ENCODE measurements at places on chromosomes 7 and 10.

DNA sequence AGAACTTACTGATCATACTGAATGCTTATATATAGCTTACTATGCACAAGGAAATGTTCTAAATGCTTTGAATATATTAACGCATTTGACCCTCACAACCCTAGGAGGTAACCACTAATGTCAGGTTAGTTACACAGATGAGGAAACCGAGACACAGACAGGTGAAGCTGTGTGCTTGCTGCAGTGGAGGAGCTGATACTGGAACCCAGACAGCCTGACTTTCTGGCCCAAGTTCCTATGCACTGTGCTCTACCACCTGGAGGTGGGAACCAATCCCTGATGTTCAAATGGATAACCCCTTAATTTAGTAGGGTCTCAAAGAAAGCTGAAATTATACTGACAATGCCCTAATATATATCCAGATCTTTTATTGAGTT is 119.6 kb downstream of the SORBS1 start:
- no peak for DNase-seq

GRCh38 chr10:91000985-91001384 is 80.1 kb upstream of the ANKRD1 start:
- DNase-seq, result no peak

- no peak for DNase-seq
Measured at GRCh38 chr7:90611115-90611514, 15.0 kb downstream of the CDK14 start.

GRCh38 chr7:657565-658119 is 68.9 kb upstream of the DNAAF5 start:
- no peak for DNase-seq

DNA sequence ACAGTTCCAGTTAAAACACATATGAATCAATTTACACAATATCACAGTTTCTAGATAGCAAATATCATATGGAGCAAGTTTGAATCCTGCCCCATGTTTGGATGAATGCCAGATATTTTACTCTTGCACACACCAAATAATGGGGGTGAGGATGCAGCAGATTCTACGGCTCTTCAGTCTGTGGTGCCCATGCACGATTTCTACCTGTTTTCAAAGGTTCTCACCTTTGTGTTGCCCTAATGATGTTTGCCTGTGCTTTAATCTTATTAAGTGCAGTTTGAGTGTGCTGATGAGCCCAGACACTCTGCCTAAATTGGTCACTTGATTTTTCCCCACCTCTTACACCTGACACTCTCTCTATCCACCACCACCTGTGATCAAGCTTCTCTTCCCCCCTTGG is 119.6 kb downstream of the NPY start:
- DNase-seq, result no peak

DNA sequence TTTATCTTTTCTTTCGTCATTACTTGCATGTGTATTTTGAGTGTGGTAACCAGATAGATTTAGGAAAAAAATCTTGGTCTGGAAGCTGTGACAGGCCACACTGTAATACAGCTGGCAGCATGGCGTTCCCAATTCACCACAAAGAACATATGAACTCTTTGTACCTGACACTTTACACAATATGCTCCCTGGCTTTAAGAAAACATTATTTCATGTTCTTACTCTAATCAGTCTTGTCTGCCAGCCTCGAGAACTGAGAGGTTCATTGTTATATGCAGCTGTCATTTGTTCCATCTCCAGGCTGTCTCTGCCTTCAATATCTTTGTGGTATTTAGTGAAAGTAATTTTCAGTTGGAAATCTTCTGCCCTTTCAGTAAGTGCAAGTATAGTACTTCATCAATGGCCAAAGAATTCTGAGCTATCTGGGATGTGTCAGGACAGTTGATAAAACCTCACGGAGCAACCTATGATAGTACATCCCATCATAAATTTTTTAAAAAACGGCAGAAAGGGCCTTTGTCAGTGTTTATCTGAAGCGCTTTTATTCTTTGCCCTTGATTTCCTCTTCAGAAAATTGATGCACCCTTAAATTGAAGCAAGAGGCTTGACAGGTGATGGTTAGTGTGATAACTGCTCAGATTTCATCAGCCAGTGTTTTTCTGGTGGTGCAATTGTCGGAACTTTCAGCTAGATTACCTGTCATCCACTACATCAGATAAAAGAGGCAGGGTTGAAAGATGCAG is 146.3 kb upstream of the SP8 start:
- no peak for DNase-seq

GRCh38 chr7:12800486-12800885 is 113.1 kb downstream of the ARL4A start:
- DNase-seq, result no peak

DNA sequence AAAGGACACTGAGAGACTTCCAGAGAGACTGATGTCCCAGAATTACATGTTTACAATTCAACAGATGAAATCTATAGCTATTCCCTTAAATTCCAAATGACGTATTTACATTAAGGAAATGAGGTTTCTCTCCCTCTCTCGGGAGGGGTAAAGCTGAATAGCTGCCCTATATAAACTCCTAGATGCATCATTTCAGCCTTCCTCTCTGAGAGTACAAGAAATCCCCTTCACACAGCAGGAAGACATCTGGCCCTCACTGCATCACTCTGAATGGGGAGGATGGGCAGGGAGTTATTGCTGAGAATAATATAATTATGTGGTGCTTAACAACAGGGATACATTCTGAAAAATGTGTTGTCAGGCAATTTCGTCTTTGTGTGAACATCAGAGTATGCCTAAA is 11.0 kb downstream of the POT1 start:
- no peak for DNase-seq

- DNase-seq, result no peak
Measured at GRCh38 chr7:17719998-17720397, 220.3 kb downstream of the SNX13 start.

- no peak for DNase-seq
Measured at GRCh38 chr7:123972045-123972444, 47.0 kb downstream of the SPAM1 start.

GRCh38 chr7:30865821-30866220 is 45.8 kb upstream of the AQP1 start:
- no peak for DNase-seq

GRCh38 chr7:106176414-106177299 is 64.5 kb upstream of the SYPL1 start:
- DNase-seq, result peak; percentile 87

- DNase-seq, result no peak
Measured at GRCh38 chr10:61744469-61744868, 81.7 kb downstream of the CABCOCO1 start.

DNA sequence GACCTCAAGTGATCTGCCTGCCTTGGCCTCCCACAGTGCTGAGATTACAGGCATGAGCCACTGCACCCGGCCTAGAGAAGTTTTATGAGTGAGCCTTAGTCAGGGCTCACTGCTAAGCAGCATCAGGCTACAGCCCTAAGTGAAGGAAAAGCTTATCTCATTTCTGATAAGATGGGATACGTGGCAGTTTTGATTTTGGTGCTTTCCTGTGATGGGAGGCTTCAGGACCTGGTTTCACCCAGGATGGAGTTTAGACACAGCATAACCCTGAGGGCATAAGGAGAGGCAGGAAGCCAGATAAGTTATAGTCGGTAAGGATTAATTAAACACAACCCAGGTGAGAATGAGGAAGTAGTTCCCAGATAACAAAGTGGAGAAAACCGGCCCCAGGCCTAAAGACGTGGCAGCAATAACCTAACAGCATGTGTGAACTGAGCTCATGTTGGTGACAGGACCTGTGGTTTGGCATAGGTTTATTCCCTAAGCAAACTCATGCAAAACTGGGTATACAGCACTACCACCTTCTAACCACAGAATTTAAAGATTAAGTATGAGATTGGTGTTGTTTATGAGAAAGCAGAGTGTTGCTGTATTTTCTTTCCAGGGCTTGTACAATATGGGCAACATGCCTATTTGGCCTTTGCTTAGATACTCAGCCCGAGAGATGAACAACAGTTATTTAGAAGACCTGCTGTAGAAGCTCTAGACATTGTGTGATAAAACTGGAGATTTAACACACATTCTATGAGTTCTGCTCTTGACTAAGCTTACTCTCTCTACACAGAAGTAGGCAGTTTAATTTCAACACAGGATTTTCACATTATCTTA is 119.4 kb downstream of the COL28A1 start:
- DNase-seq, result no peak

GRCh38 chr7:66571568-66571967 is 57.1 kb upstream of the KCTD7 start:
- DNase-seq, result no peak

DNA sequence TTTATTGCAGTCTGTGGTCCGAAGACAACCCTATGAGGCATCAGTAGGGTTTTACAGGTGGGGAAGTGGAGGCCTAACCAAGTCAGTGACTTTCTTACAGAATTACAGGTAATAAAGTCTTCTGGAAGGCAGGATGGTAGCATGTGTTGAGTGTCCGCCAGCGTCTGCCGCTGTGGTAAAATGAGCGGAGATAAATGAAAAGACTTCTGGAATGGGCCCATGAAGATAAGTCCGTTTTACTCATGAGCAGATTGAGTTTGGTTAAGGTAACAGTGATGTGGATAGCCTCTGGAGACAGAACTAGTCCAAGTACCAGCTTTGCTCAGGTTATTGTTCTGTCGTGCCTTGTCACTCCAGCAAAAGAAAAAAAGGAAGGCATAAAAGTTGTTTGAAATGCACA is 966 bp downstream of the FBH1 start:
- no peak for DNase-seq

- DNase-seq, result no peak
Measured at GRCh38 chr10:10685566-10685965, 332.1 kb upstream of the CELF2 start.

GRCh38 chr10:88088441-88089340 is 225.3 kb downstream of the PTEN start:
- DNase-seq, result no peak

DNA sequence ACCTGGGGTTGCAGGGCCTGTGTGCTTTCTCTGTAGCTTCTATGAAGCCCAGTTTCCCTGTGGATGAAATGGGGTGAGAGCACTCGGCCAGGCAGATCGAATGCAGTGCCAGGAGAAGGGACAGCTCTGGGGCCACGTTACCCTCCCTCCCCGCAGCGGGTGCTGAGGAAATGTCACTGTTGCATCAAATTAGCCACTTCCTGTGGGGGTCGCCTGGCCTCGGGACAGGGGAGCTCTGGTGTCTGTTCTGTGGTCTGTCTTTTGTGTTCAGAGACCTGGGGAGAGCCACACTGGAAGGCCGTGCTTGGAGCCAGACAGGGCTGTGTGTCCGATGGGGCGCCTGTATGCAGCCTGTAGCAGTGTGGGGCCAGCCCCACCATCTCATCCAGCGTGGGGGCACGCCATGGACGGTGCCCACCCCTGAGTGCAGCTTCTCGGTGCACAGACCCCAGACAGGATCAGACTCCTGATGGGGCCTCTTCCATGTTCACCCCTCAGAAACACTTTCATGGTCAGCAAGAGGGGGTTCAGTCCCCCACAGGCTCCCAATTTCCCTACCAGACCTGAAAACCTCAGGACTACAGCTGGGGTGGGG is 13.6 kb downstream of the TTYH3 start:
- peak; percentile 60 for DNase-seq

GRCh38 chr10:1368842-1369171 is 312.6 kb downstream of the WDR37 start:
- peak; percentile 6 for DNase-seq

GRCh38 chr10:73186266-73186665 is 18.3 kb downstream of the FAM149B1 start:
- no peak for DNase-seq

GRCh38 chr10:15169555-15170401 is 1.3 kb upstream of the NMT2 start:
- DNase-seq, result peak; percentile 55

DNA sequence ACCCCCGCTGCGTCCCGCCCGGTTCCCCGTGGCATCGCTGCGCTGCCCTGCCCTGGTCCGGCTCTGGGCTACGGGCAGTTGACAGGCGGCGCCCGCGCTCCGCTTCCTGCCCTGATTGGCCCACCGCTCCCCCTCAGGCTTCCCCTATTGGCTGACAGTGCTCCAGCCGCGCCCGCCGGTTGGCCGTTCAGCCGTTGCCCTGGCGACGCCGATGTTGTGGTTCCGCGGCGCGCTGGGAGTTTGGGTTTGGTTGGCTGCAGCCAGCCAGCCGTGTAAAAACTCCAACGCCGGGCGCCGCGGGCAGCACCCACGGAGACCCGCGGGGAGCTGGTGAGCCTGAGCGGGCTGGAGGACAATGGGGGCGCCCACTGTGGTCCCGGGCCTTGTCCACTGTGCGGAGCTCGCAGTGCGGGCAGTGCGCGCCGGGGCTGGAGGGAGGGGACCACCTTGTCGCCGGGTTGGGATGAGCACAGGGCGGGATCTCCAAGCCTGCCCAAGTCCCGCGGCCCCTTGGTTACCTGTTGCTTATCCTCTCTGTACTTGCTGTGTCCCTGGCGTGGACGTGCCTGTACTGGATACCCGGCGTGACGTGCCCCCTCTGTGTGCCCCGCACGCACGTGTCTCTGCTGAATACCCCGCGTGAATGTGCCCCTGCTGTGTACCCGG is at the start of gene C7orf57:
Gene C7orf57 (plus strand): TSS at position 243 of the 666 bp plus-strand sequence. CDS start 766 bp downstream, outside the sequence.
- peak; percentile 89 for DNase-seq

GRCh38 chr10:972763-973162 is 15.5 kb upstream of the GTPBP4 start:
- no peak for DNase-seq

DNA sequence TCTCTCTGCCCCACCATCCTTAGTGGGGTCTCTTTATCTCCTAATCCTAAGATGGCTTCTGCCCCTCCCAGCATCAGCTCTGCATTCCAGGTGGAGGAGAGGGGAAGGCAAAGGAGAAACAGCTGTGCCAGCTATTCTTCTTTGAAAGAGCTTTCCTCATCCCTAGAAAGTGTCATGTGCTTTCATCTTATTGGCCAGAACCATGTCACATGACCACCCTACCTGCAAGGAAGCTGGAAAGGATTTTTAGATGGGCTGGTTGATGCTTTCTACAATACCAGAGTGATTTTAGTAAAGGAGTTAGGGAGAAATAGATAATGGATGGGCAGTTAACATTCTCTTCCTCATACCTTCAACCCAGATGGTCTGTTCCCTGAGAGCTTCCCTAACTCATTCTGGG is 141.1 kb downstream of the INSYN2A start:
- no peak for DNase-seq

- DNase-seq, result no peak
Measured at GRCh38 chr10:73746721-73747120, 2.5 kb downstream of the SEC24C start.

GRCh38 chr10:6299743-6300105 is 97.0 kb downstream of the PFKFB3 start:
- DNase-seq, result no peak

GRCh38 chr10:107653832-107654287 is 489.4 kb upstream of the SORCS1 start:
- DNase-seq, result no peak

- no peak for DNase-seq
Measured at GRCh38 chr7:128164955-128165670, 76.0 kb upstream of the LEP start.

- no peak for DNase-seq
Measured at GRCh38 chr10:62613424-62613823, 191.1 kb upstream of the ADO start.

- DNase-seq, result no peak
Measured at GRCh38 chr7:132249256-132249971, 326.9 kb downstream of the PLXNA4 start.

DNA sequence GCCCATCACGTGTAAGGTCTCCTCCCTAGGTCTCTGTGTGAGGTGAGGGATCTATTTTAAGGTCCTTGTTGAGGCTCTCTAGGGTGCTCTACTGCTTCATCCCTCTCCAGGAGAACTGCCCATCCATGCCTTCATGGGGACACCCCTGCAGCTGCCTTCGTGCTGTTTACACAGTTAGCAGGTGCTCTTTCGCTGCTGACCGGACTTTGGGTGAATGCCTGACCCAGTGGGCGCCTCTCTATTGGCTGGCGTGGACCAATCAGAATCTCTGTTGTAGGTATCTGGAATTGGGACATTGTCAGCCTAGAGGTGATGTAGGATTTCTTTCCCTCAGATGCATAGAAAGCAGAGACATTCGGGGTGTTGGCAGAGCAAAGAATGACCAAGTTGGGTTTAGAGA is 38.7 kb upstream of the HMX3 start:
- no peak for DNase-seq
